Stimulated activated CD8-positive, alpha-beta memory T cell treated with anti-CD3 and anti-CD28 coated beads, Interleukin-7, amount 100 ng/mL, for 1 hour (primary cell): ENCODE measurements at places on chromosomes 7 and 10.

DNA sequence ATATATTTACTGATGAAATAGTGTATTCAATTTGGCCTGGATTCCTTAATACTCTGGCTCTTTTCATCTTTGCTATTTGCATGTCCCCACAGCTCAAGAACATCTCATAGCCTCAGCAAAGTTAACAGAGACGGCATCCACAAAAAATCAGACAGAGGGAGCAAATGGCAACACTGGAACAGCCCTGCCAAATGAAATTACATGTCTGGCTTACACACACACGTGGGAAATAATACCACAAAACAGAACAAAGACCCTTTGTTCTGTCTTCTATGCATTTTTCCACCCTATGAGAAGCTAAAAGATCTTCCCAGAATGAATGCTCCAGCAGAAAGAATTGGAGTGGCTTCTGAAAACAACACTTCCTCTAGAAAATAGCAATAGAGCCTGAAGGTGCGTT lies 139.5 kb downstream of the ALOX5 start:
- no peak for DNase-seq

GRCh38 chr7:99386584-99387238 lies 12.2 kb downstream of the ARPC1B start:
- no peak for DNase-seq

- DNase-seq, result no peak
Measured at GRCh38 chr7:51213618-51214017, 103.0 kb downstream of the COBL start.

GRCh38 chr7:154744256-154744860 lies 258.6 kb downstream of the PAXIP1 start:
- DNase-seq, result no peak

GRCh38 chr10:6578251-6578771 lies 1.8 kb downstream of the PRKCQ start:
- DNase-seq, result no peak

DNA sequence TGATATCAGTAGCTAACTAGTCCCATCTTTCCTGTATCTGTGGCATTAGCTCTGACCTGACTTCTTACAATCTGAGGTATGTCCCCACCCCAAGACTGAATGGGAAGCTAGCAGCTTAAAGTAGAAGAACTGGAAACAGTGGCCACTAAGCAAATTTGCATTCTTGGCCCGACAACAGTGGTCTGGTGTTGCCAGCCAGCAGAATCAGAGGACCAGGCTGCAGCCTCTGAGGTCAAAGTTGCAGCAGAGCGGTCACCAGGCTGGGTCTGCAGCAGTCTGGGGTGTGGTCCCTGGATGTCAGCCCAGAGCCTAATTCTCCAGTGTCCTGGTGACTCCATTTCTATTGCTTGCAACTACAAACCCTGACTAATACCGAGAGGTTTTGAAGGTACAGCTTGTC lies 26.3 kb downstream of the FAM107B start:
- DNase-seq, result no peak
